ENCODE measurements at places on chromosomes 12 and 14.

DNA sequence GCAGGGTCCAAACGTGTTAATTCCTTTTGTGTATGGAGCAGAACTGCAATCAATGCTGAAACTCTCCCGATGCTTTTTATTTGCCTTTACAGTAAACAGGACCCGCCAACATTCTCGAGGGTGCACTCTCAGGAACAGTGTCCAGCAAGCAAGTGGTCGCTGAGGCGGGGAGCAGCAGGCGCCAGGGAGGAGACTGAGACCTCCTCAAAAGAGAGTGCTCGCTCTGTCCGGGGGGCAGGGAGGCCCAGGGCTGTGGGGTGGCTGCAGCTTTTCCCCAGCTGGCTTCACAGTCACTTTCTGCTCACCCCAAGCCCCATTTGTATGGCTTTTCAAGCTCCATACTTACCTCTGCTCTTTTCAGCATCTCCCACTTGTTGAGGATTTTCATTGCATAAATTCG lies 49.2 kb downstream of the CDC42BPB start:
- no peak for DNase-seq

DNA sequence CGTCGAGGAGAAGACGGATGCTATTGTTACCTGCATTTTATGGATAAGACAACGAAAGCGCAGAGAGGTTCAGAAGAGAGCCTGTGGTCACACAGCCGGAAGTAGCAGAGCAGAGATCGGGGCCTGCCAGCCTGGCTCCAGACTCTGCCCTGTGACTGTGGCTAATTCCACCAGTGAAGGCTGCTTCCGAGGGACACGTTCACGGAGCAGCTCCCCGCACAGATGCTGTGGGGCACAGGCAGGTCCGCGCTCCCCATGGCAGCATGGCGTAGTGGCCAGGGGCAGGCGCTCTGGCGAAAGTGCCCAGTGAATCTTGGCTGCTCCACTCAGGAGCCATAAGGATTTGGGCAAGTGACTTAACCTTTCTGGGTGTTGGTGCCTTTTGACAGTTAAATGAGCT lies 9.8 kb downstream of the RIMBP2 start:
- DNase-seq: no peak

GRCh38 chr12:88255224-88255623 lies 113.1 kb downstream of the TMTC3 start:
- no peak for DNase-seq

DNA sequence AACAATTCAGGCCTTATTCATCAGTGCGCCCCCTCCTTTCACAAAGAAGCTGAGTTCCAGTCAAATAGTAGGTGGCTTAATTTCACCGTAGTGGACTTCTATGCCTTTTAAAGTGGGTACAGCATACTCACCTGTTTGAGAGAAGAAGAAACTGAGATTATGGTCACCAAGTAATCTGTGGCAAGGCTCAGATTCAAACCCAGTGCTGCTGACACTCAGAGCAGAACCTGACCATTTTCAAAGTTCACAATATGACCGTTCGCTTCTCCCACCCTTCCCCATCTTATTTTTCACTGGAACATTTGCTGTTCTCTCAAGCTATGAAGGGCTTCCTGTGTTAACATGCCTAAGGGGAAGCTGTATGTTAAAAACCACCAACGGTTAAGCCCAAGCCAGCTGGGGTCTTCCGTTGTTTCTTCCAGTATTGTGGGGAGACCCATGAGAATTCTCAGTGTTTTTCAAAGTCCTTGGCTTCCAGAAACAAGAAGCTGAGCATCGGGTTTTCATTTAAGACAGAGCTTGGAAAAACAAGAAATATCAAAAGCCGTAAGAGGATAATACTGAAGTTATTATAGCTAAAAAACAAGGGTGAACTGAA lies 6.1 kb upstream of the PSMA6 start:
- no peak for DNase-seq
